ENCODE measurements at places on chromosomes 4 and X.

DNA sequence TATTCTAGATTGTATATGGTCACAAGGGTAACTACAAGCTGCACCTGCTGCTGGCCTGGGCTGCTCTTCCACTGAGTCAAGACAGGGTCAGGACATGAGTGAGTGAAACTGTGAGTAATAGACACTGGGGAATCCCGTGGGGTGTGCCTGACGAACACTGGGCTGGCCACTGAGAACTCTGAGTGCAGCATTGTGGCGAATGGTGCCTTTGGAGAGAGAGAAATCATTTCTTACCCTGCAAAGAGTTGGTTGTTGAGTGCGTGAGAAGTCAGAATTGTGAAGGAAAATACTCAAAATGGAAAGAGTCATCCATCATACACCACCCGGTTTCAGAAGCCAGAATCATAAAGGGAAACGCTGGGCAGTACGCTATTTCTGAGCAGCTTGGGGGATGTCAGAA is 43.1 kb upstream of the LSM6 start:
- DNase-seq = peak; percentile 50

DNA sequence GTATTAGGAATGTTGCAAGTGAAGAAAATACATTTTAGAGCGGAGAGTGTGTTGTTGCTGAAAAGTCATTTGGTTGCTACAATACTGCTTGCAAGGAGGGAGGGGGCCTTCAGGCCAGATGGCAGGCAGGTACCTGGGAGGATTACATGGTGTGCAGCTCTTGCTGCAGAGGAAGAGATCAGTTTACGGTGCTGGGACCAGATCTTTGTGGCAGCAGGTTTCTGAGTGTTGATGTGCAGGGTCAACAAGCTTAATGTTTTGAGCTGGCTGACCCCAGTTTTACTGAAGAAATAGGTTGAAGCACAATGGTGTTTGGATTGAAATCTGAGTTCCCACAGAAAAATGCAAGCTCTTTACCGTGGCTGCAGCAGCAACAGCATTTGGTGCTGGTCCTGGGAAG is 96.4 kb upstream of the DDIT4L start:
- DNase-seq = no peak

GRCh38 chrX:143634309-143634662 is 1.6 kb downstream of the SLITRK4 start:
- DNase-seq = peak; percentile 9

DNA sequence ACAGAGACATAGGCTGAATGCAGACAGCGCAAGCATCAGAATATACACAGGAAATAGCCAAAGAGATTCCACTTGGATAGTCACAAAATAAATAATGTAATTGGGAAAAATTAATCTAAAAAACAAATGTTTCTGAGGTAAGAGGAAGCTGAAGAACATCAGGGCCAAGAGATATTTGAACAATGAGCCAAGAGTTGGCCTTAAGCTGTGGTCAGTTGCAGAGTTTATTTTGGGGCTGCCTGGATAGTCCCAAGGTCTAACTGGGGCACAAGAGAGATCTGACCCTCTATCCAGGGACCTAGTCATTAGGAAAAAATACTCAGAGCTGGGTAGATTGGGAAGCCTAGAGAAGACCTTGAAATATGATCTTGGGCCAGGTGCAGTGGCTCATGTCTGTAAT is 31.3 kb upstream of the FGF16 start:
- DNase-seq = no peak

DNA sequence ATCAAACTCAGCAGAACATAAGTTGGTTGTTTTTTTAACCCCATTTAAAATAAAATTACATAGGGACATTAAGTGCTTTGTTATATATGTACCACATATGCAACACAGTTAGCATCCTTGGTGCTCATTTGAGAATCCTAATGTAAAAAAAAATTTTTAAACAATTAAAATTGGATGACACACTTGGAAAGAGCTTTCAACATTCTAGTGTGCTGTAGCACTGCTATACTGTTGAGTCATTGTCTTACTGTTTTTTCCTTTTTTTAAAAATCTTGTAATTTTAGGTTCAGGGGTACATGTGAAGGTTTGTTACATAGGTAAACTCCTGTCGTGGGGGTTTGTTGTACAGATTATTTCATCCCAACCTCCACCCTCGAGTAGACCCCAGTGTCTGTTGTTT is 12.8 kb downstream of the THAP9 start:
- no peak for DNase-seq

- DNase-seq = no peak
Observed at GRCh38 chr4:38149472-38149996, 189.3 kb downstream of the PTTG2 start.

DNA sequence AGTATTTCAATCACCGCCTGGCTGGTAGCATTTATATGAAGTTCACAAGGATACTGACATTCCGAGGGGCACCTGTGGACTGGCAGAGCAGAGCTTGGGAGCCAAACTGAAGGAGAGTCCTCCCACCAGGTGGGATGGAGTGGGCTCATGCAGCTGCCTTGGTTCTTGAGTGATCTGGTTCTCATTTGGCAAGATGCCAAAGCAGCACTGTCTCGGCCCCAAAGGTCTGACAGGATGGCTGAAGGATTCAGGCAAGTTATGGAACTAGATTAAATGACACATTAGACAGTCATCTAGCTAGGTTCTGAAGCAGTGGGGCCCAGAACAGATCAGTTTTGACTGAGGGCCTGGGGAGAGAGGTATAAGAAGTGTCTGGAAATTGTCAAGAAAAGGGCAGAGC is 3.2 kb downstream of the FGF16 start:
- DNase-seq = no peak

- DNase-seq = no peak
Observed at GRCh38 chrX:63424063-63424462, 72.9 kb upstream of the SPIN4 start.

- no peak for DNase-seq
Observed at GRCh38 chr4:169573889-169574288, 38.5 kb downstream of the NEK1 start.

GRCh38 chr4:150387981-150388380 is 194.0 kb upstream of the MAB21L2 start:
- DNase-seq = peak; percentile 84

GRCh38 chrX:84479086-84479485 is 23.2 kb downstream of the HDX start:
- DNase-seq = peak; percentile 39

DNA sequence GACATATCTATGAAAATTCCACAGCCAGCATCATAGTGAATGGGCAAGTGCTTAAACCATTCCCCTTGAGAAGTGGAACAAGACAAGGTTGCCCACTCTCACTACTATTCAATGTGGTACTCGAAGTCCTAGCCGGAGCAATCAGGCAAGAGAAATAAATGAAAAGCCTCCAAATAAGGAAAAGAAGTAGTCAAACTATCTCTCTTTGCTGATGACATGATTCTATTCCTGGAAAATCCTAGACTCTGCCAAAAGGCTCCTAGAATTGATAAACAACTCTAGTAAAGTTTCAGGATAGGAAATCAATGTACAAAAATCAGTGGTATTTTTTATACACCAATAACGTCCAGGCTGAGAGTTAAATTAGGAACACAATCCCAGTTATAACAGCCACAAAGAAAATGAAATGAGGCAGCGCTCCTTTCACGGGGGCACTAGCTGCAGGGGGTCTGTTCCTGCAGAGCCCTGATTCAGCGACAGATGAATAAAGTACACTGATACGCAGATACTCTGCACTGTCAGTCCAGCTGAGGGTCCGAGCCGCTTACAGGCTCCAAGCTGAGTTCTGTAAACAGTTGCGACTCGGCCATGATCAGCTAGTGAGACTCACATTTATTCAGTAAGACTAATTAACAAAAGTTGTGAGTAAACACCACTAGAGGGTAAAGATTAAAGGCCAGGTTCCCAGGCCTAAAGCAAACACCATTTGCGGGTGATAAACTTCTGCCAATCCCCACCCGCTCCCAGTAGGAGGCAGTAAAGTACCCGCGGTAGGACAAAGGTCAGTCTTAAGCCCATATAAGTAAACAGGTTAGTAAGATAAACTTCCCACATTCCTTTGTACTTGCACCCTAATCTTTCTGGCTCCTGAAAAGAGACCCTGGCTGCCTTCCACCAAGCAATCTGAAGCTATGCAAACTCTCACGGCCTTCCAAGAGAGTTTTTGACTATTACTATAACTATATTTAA is 290.6 kb upstream of the GRID2 start:
- DNase-seq = no peak

GRCh38 chr4:159764343-159764952 is 661.6 kb downstream of the RAPGEF2 start:
- peak; percentile 4 for DNase-seq

DNA sequence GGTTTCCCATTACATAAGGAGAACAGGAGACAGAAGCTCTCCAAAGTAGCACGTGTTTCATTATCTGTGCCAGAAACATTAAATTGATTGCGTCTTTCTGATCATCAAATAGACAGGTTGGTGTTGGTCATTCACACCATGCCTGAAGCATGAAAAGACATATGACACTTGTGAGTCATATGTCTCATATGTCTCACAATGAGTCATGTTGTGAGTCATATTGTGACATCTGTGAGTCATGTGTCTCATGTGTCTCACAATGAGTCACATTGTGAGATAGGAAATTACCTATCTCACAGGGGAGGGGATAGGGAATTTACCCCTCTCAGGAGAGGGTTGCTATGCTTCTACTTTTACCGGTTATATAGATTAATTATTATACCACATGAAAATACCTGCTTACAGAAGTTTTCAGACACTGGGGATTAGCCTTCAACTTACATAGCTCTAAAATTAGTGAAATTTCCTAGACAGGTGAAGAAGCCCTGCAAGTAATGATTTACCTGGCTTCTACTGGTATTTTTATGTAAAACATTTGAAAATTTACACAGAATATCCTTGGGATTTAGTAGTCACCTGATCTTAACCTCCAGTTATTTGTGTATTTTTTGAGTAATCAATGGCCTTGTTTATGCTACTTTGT is 80.8 kb downstream of the NPFFR2 start:
- DNase-seq = peak; percentile 43

DNA sequence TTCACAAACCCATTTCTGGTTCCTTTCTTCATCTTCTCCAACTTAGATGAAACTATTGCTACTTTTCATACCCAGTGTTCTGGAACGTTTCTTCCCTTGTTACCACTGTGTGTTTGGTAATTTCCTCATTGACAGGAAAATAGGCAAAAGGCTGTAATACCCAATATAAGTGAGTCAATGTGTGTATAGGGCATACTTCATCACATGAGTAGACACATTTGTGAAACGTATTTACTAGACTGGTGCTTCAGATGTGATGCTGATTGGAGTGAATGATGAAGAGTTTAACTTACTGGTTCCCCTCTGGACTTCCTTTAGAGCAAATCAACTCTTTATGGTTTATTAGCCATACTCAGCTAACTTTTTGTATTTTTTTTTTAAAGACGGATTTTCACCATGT is 195.1 kb upstream of the ATP6AP2 start:
- DNase-seq = peak; percentile 73

DNA sequence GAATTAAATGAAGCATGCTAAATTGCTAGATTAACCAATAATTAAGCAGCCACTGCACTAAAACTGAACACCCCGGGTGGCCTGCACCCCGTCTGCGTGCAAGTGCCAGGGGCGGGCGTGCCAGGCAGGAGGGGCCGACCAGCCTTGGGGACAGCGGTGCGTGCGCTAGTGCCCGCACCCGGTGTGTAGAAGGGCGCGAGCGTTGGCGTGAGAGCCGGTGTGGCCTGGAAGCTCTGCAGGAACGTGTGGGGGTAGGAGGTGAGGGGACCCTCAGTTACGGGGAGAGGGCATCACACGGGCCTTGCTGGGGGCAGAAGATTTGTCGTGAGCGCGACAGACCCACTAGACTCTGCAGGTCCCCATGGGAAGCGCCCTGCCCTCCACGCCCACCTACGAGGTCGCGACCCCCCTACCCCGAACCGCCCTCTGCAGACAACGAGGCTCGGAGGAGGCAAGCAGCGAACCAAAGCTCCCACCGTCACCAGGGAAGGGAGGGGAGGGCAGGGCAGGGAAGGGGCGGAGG is 105.8 kb downstream of the FAM53A start:
- DNase-seq = no peak

- DNase-seq = no peak
Observed at GRCh38 chrX:46178763-46179162, 366.5 kb downstream of the ZNF674 start.

- peak; percentile 70 for DNase-seq
Observed at GRCh38 chr4:137705171-137705783, 173.0 kb upstream of the PCDH18 start.

DNA sequence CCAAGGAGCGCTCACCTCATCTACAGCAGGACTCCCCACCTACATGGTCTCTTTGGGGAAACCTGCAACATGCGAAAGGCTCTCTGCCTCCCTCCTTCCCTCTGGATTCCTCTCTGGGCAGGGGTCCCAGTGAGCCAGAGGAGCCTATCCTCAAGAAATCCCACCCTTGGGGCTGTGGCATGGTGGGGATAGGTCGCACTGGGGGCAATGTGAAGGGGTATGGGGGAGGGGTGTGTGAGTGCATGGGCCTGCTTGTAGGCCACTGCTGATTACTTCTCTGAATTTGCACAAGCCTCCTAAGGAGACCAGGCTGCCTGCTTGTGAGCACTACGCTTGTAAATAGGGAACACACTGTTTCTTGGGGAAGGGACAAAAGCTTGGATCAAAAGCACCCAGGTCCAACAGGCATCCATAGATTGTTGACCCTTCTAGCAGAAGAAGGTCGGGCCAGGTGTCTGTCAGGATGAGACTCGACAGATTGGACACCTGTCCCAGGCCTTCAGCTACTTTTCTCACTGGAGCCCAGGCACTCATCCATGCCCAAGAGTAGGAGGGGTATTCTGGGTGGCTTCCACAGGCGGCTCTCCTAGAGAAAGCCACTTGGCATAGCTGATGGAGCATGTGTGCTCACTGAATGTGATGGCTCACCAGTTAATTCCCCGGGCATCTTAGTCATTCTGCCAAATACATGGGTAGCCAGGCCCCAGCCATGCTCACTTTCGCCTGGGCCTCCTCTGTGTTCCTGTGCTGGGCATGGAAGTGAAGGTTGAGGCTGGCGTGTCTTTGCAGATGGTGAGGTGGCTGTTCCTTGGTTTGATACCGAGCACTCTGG is 75.0 kb downstream of the NBDY start:
- no peak for DNase-seq

DNA sequence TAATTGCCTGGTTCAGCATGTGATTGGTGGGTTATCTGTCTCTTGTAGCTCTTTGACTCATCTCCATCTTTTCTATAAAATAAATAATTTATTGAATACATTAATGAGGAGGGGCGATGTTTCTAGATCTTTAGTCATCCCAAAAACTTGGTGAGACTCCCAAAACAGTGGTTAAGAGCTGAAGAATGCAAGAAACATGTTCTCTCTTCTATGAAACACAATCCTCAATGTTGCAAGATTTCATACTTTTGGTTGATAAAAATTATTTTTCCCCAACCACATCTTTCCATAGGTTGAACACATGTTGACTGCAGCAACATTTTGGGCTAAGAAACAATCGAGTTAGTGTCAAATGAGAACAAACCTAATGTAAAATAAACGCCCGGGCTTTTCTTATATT is 1.2 kb upstream of the TMEM47 start:
- no peak for DNase-seq

DNA sequence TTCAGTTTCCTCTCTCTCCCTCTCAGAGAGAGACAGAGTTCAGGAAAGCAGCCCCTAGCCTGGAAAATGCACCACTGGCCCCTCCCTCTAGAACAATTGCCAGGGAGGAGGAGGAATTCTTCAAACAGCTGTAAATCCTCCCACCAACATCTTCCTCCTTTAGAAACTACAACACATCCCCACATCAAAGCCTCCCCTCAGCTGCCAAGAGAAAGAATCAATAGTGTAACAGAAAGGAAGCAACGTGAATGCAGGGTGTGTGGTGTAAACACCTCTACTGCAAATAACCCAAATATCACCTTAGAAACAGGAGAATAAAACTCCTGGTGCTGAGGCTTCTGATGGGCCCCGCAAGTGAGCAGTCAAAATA is 249.9 kb upstream of the GATB start:
- DNase-seq = no peak

Data from inflammatory macrophage treated with lipopolysaccharide for 4 hours (primary cell).